Ascending aorta (tissue), 2 donors: ENCODE measurements at places on chromosomes 3 and 15. TPM values are rescaled to one million over a fixed set of nuclear protein-coding genes. Genes with fewer than 3 reads are reported as not detected.

- no peak for DNase-seq
Measured at GRCh38 chr3:37520907-37521341, 340.8 kb upstream of the CTDSPL start.

- DNase-seq = no peak
Measured at GRCh38 chr3:10629671-10630040, 124.3 kb upstream of the ATP2B2 start.

DNA sequence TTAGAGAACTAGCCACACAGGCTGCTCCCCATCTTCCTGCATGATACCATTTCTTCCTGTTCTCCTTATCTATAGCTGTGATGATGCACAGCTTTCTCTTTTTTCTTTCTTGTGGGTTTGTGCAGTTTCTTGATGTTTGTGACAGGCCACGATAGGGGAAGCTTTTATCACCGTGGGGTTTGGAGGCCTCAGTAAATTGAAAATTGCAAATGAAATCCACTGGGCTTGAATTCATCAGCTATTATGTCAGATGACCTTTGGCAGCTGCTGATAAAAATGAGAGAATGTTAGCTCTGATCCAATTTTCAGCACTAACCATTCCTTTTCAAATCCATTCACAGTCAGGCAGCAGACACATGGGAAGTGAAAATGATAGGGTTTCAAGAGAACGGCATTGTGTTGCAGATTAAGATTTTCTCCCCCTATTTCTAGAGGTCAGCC lies 176.9 kb upstream of the SOX2 start:
- DNase-seq = no peak

- no peak for DNase-seq
Measured at GRCh38 chr3:78645628-78646310, 1122.0 kb downstream of the ROBO1 start.

DNA sequence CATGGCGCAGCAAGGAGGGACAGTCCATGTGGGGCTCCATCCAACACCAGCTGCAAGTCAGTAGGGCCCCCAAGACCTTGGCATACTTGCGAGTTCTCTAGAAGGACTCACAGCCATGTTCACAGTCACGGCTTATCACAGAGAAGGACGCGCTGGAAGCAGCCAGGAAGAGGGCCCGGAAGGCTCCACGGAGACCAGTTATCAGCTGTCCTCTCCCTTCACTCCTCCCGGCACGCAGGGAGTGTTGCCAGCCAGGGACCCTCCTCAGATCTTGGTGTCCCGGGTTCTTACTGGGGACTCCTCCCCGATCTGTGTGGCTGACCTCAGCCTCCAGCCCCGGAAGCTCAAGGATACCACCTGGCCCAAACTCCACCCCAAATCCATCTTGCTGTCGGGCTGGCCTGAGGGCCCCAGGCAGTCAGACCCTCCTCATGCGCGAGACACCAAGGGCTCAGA lies 68.0 kb downstream of the SLTM start:
- DNase-seq = no peak

GRCh38 chr3:155661760-155662159 lies 83.1 kb downstream of the PLCH1 start:
- DNase-seq = no peak

DNA sequence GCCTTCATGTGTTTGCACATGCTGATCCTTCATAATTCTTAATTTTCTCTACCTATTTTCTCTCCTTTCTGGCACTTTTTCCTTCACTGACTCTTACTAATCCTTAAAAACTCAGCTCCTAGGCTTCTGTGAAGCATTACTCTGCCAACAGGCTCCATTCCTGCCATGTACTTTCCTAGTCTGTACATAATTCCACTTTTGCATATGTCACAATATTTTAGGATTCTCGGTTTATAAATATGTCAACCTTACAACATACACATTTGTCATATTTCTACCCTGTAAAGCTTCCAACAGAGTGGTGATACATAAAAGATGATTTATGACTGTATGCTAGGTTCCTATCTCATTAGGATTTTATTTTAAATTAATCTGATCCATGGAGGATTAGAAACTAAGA lies 38.2 kb upstream of the AGTR1 start:
- DNase-seq = no peak

DNA sequence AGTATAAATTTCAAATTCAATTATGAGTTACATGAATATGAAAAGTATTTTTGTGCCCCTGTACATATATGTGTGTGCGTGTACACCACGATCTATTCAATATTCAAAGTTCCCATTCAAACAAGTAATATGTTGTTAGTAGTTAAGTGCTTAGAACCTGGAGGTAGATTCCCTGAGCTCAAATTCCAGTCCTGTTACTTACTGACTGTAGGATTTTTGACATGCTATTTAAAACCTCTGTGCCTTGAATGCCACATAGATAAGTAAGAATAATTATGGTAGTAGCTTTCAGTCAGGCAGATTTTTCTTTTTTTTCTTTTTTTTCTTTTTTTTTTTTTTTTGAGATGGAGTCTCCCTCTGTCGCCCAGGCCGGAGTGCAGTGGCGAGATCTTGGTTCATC lies 53.3 kb upstream of the CMSS1 start:
- no peak for DNase-seq

DNA sequence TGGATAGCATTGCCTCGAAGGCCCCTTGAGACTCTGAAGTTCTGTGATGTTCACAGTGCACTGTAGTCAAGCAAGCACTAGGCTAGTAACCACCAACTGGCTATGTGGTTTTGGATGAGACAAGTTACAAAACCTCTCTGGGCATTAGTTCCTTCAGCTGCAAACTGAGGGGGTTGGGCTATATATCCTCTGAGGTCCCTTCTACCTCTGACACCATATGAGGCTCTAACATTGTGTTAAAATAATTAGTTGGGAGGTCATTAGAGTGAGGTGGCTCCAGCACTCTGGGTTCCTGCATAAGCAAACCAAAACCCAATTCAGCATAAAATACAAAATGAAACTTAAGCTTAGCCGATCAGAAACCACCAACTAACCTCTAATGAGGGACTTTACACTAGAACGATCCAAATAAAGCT lies 209.5 kb upstream of the LRRN1 start:
- DNase-seq = no peak

DNA sequence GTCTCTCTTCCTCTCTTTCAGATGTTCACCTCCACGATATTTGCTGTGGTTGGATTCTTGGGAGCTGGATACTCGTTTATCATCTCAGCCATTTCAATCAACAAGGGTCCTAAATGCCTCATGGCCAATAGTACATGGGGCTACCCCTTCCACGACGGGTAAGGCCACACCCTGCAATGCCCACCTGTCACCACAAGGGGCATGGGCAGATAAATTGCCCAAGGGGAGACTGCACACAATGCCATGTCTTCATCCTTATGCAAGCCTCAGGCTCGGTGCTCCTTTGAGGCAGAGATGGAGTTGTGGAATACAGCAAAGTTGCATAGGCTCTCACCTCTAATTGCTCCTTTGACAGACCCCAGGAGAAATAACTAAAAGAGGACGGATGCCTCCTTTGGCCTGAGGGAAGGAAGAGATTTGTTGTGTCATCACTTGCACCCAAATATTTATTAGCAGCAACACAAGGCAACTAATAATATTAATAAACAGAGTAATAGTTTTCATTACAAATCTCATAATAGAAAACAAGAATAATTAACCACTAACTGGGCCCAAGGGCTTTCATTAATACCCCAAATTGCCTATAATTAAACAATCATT lies 13.2 kb downstream of the TM4SF4 start:
- DNase-seq = no peak

DNA sequence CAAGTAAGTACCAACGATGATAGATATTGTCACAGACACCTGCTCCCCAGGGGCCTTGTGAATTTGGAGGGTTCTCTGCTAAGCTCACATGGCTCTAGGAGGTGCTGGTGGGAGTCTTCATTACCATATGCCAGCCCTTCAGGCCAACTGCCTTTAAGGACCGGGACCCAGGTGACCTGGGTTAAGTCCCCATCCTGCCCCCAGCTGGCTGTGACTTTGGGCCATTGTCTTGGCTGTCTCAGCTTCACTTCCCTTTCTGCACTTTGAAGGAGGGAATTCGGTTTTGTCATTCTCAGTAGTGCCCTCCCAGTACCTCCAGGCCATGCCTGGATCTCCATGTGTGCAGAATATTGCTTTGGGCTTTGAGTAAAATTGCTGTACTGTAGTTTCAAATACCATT lies 72.8 kb upstream of the ACAD9 start:
- DNase-seq = no peak

DNA sequence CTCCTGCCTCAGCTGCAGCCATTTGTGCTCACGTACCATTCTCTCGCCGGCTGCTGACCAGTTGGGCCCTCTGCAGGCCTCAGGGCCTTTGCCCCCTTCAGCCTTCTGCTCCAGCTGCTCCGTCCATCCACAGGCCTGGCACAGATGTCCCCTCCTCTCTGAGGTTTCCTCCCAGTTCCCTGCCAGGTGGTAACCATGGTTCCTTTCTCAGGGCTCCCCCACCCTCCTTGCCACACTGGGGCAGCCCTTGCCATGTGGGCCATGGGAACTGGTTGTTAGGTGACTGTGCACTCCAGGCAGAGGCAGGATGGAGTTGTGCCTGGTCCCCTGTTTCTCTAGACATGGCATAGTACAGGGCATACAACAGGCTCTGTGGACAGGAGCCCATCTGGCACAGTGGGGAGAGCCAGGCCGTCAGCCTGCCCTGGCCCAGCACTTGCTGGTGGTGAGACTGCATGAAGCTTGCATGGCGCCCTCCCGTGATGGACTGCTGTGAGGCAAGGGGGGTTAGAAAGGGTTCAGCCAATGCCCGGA lies 148.9 kb downstream of the DNAJB8 start:
- peak; percentile 58 for DNase-seq

- no peak for DNase-seq
Measured at GRCh38 chr3:46135475-46135874, 72.6 kb downstream of the CCR1 start.

GRCh38 chr3:110413266-110413665 lies 658.4 kb upstream of the NECTIN3 start:
- no peak for DNase-seq

EFCC1 gene
- 3.6 TPM for total RNA-seq
